ENCODE measurements at places on chromosomes 6 and 20.

GRCh38 chr6:81609736-81610135, 142.7 kb downstream of the TENT5A start:
- DNase-seq, result no peak

GRCh38 chr6:106466211-106466610, 105.7 kb downstream of the CRYBG1 start:
- no peak for DNase-seq

DNA sequence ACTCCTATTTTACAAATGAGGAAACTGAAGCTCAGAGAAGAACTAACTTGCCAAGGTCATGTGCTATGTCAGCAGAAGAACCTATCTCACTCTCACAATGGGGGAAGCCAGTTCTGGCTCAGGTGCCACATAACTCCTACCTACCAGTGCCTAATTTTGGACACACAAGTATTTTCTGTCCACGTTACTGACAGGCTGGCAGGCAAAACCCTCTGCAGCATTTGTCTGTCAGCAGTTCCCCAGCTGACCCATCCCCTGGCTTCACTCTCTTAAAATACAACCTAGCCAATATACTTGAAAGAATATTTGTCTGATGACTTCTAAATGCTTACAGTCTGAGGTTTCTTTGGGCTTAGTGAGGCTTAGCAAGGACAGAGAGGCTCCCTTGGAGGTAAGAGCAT, 15.5 kb downstream of the GSS start:
- DNase-seq, result no peak

GRCh38 chr6:108559884-108560462, 744 bp upstream of the FOXO3 start:
- DNase-seq, result peak; percentile 40

GRCh38 chr20:23287354-23288190, 63.0 kb upstream of the NXT1 start:
- DNase-seq, result no peak

GRCh38 chr6:46848684-46849360, 55.6 kb downstream of the MEP1A start:
- DNase-seq, result peak; percentile 85

GRCh38 chr20:59939879-59940128, 301 bp downstream of the PPP1R3D start:
- DNase-seq, result peak; percentile 34

- DNase-seq, result no peak
These were observed 12.5 kb upstream of the ALDH8A1 start for GRCh38 chr6:134962421-134962820.

- no peak for DNase-seq
These were observed 366.8 kb downstream of the TAF4 start for GRCh38 chr20:61698598-61699494.

DNA sequence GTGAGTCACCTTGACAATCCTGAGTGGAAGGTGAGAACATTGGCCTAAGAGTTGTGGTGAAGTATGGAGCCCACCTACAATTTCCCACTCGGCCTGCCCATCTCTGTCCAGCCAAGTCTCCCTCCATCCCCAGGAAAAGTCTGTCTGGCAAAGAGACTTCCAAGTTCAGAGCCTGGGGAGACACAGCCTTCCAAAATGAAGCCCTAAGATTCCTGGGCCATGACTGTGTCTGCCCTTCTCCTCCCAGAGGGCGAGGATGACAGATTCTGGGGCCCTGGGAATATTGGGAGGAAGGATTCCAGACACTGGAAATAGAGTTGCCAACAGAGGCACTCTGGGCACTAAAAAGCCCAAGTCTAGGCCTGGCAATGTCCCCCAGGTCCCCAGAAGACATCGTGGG, 176.8 kb downstream of the NFATC2 start:
- DNase-seq, result peak; percentile 65

DNA sequence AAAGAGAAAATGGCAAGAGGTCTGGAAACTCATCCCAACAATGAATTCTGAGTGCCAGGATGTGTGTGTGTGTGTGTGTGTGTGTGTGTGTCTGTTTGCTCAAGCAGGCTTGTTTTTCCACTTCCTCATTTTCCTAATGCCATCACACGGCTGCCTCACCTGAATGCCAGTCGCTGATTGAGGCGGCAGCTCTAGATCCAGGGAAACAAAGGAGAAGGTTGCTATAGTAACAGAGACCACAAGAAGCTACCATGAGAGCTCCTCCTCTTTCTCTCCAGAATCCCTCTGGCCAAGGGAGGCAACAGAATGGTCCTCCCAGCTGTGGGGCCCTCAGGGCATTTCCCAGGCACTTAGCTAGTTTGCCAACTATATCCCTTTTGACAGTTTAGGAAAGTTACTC, 241.1 kb upstream of the TSHZ2 start:
- no peak for DNase-seq

DNA sequence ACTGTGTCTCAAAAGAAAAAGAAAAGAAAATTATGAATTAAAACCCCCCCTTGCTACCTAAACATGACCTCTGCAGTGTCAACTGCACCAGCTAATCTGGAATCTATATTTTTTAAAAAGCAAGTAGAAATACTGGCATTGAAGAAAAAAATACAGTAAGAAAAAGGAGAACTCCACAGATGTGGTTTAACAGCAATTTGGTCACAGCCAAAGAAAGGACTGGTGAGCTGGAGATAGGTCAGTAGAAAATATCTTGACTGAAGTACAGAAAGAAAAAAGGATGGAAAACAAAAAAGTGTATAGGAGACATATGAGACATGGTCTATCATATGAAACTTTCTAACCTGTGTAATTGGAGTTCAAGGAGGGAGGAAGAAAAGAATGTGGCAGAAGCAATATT, 44.1 kb upstream of the ERVFRD-1 start:
- no peak for DNase-seq

DNA sequence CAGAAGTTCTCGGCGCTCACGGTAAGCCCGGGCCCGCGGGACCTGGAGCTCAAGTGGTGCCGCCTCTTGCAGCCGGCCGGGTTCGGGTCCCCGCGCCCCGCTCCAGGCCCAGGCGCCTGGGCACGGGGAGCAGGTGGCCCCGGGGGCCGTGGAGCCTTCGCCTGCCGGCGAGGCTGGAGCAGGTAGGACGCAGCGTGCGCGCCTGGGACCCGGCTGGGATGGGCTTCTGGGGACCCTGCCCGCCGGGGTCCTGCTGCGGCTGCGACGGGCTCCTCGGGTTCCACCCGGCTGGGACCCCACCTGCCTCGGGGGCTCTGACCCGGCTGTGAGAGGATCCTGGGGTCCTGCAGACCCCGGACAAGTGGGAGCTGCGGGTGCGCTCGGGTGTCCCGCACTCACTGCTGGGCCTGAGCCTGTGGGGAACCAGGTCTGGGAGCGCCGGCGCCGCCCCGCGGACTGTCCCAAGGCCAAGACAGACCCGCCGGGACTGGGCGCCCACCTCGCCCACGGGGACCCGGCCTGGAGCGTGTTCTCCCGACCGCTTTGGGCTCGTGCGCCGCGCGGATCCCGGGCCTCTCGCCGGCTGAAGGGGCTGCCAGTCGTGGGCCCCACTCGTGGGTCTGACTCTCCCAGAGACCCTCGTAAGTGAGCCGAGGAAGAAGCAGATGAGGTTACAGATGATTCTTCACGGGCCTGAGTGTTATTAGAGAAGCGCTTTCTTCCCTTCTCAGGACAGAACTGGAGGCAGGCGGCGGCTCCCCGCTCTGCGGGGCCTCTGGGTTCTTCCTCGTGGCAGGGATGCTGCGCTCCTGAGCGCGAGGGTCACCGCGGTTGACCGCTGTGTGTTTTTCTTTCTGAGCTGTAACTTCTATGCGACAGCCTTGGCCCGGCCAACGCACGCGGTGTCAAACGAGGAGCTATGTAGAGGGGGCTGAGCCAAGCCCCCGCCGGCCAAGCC, 729 bp downstream of the SMOC2 start:
- no peak for DNase-seq

DNA sequence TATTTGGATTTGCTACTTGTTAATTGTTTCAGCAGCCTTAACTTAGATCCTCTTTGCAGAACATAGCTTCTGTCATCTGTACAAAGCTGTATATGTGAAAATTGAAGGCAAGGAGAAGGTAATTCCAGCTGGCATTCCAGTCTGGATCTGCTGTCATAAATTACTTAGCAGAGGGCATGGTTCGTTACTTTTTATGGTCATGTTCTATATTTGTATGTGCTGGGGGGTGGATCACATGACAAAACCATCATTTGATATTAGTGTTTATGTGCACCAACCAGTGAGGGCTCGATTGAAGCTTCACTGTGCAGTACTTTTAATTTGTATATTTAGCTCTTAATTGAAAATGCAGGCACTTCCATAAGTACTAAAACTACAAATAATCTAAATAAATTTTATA, 80.2 kb downstream of the CAP2 start:
- no peak for DNase-seq

- DNase-seq, result no peak
These were observed 99.9 kb downstream of the NFATC2 start for GRCh38 chr20:51442602-51443001.

GRCh38 chr6:30206152-30206551, 7.1 kb downstream of the TRIM26 start:
- peak; percentile 43 for DNase-seq

GRCh38 chr20:59598625-59599310, 5.6 kb upstream of the PHACTR3 start:
- DNase-seq, result peak; percentile 57

DNA sequence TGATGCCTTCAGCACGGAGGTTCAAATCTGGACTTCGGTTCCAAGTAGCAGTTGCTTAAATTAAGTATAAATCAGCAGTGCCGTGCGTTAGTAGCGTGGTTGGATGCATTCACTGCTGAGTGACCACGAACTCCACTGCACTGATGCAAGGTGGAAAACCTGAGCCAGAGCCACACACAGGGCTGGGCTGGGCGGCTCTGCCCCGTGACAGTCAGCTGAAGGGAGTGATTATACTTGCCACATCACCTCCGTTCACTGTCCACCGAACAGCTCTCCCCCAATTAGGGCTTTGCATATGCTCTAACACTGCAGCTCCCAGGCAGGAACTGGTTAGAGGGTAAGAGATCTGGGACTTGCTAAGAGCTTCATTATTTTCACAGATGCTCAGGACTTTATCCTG, 22.2 kb downstream of the PPP1R3G start:
- DNase-seq, result no peak

DNA sequence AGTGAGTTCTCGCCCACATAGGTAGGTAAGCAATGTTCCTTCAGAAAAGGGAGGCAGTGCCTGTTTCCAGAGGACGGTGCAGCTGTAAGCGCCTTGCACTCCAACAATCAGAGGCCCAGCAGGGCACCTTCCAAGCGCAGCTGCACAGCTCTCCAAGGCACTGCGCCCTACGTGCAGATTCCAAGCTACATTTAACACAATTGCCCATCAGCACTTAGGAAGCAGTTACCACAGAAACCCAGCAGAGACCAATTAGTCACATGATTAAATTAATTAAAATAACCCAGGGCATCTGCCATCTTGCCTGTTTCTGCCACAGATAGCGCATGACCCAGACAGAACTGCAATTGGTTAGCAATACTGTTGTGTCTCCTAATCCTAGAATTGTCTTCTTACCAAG, 65.5 kb downstream of the SOBP start:
- no peak for DNase-seq

DNA sequence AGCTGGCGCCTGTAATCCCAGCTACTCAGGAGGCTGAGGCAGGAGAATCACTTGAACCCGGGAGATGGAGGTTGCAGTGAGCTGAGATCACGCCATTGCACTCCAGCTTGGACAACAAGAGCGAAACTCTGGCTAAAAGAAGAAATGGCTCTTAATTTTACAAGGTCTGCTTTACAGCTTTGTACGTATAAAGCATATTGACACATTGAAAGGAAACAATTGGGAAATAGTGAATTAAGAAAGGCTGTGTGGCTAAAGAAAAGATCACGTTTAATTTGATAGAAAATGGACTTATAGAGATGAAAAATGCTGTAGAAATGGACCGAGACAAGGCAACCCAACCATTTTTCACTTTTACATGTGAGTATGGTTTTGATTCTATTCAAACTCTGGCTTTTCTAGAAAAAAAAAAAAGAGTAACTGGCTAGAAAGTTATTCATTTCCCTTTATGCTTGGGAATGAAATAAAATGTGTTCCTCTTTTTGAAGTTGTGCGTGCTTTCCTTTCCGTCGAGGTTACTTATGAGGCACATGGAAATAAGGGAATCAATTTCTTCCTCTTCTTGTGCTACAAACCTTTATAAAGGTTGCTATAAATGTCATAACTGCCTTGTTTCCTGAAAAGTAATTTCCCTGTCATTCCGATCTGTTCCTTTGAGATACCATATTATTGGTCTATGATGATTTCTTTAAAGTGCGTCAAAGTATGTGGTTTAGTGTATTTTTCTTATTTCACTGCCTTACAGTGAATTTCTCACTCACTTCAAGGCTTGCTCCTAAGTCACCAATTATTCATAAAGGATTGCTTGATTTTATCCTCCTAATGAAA, 29.4 kb downstream of the PFDN4 start:
- no peak for DNase-seq

DNA sequence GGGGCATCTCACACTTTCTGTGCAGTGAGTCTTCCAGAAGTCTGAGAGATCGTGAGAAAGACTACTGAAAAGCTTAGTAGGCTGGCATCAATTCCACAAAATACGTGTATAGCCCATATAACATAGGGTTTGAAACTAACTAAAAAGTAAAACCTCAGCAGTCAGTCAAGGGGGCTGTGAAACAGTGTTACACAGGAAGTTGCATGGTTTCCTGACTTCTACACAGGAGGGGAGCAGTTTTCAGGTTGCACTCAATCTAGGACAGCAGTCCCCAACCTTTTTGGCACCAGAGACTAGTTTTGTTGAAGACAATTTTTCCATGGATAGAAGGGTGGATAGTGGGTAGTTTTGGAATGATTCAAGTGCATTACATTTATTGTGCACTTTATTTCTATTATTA, 4.7 kb upstream of the LY86 start:
- no peak for DNase-seq

- no peak for DNase-seq
These were observed 38.4 kb upstream of the FNDC1 start for GRCh38 chr6:159130846-159131245.

DNA sequence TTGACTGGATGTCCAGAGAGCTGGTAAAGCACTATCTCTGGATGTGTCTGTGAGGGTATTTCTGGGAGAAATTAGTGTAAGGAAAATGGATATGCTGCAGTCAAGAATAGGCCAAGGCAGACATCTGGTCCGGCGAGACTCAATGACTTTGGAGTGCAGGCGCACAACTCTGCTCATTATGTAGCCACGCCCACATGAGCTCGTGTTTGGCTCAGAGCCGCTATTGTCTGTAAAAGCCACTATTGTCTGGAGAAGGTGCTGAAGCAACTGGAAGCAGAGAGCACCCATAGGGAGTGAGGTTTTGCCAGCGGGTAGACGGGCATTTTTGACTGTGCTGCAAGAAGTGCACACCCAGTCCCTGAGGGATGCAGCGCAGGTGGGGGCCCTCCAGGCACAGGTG, 305.0 kb upstream of the POU3F2 start:
- DNase-seq, result no peak

GRCh38 chr20:33576432-33577125, 85.5 kb upstream of the C20orf144 start:
- DNase-seq, result no peak

GRCh38 chr6:161080263-161080970, 88.8 kb downstream of the MAP3K4 start:
- no peak for DNase-seq

GRCh38 chr6:159788276-159788675, 1.1 kb downstream of the TCP1 start:
- no peak for DNase-seq
